Stimulated activated naive CD4-positive, alpha-beta T cell treated with Interleukin-2 at 50 U/mL for 16 hours (primary cell): ENCODE measurements at places on chromosomes 16 and 17.
A peak's percentile ranks its signal among the peaks of the same experiment; 100 is the strongest.

- no peak for DNase-seq
Observed at GRCh38 chr17:19958023-19958422, 19.6 kb downstream of the AKAP10 start.

DNA sequence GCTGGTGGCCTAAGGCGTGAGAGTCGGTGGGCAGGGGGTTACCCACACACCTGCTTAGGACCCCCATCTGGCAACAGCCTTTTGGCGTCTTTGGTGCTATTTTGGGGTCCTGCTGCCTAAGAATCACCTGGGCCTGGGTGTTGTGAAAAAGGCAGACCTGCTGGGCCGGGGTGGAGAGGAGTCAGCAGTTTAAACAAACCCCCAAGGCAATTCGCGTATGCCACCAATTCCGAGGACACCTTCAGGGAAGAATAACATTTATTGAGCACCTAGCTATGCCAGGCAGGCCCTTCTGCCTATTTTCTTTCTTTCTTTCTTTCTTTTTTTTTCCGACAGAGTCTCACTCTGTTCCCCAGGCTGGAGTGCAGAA, 53.9 kb upstream of the TOB1 start:
- DNase-seq = no peak

- no peak for DNase-seq
Observed at GRCh38 chr16:15053904-15054303, 2.0 kb downstream of the NTAN1 start.

- peak; percentile 24 for DNase-seq
Observed at GRCh38 chr16:89890200-89890599, 16.8 kb downstream of the TCF25 start.

DNA sequence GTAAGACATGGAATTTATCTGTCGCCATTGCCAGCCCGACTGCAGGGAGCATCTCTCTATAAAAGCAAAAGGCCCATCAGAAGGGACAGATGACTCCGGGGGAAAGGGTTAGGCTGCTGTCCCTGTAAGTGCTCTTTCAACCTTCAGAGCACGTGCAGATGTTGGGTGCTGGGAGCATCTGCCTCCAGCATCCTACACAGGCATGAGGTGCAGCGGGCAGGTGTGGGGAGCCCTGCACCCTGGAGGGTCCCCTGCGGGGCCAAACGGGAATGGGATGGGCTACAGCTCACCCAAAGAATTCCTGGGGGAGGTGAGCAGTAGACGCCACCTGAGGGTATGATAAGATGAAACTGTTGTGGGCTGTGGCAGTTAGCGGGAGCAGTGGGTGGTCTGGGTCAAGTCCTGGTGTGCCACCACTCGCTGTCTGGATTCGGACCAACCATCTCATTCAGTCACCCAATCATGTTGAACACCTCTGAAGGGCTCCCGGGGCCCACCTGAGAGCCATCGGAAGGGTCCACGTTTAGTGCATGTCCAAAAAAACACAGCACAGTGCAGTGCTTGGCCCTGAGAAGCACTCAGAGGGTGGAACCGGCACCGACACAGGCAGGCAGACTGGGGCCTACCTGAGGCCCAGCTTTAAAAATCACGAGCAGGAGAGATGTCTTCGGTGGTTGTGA, 3.8 kb downstream of the SMCR8 start:
- no peak for DNase-seq

GRCh38 chr17:47695429-47696376, 1.7 kb downstream of the TBKBP1 start:
- DNase-seq = no peak

DNA sequence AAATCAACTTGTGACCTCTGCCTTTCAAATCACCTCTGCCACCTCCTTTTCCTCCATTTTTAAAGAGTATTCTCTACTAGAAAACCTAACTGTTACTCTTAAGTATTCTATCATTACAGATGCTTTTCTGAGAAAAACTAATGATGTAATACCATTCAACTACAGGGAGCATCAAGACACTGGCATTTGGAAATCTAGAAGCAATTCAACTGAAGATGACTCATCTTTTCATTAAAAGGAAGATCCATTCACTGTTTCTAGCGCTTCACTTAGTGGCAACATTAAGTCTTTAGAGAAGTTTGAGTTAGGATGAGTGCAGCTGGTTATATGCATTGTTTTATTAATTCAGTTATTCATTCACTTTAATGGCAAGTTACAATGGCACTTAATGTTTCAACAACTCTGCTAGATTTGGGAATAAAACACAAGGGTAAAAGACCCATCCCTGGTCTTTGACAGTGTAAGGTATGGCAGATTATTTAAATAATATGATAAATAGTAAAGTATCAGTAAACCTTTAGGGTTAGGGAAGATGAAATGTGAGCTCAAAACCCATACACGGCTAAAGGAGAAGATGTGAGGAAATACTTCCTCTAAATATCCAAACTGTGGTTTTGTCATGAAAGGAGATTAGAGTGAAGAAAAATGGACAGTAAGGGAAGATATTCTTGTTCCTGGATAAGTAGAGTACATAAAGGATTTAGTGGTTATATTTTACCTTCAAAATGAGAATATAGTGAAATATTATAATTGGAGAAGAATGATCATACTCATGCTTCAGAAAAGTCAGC, 61.7 kb downstream of the KCNJ2 start:
- DNase-seq = no peak

DNA sequence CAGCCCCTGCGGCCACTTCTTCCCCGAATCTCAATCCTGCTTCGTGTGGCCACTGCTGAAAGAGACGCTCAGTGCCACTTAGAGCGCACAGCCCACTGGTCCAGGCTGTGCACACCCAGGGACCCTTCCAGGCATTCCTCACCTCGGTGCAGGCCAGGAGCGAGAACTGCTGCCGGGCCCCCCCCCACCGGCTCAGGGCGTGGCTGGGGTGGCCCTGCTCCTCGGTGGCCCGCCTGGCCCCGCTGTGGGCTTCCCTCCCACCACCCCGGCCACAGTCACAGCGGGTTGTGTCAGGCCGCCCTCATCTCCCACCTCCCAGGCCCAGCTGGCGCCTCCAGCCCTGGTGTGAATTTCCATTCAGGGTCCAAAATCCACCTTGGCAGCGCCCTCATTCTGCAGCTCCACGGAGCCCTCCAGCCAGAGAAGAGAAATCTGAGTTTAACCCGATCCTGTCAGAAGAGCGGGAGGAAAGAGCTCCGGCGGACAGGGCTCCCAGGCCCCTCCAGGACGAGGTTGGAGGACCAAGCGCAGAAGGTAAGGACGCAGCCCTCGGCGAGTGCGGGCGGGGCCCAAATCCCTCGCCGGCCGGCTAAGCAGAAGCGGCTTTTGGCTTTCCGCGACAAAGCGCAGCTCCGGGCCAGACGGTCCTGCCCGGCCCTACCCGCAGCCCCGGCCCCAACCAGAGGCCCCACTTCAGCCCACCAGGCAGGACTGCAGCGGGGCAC, 12.0 kb downstream of the TBC1D16 start:
- DNase-seq = no peak

DNA sequence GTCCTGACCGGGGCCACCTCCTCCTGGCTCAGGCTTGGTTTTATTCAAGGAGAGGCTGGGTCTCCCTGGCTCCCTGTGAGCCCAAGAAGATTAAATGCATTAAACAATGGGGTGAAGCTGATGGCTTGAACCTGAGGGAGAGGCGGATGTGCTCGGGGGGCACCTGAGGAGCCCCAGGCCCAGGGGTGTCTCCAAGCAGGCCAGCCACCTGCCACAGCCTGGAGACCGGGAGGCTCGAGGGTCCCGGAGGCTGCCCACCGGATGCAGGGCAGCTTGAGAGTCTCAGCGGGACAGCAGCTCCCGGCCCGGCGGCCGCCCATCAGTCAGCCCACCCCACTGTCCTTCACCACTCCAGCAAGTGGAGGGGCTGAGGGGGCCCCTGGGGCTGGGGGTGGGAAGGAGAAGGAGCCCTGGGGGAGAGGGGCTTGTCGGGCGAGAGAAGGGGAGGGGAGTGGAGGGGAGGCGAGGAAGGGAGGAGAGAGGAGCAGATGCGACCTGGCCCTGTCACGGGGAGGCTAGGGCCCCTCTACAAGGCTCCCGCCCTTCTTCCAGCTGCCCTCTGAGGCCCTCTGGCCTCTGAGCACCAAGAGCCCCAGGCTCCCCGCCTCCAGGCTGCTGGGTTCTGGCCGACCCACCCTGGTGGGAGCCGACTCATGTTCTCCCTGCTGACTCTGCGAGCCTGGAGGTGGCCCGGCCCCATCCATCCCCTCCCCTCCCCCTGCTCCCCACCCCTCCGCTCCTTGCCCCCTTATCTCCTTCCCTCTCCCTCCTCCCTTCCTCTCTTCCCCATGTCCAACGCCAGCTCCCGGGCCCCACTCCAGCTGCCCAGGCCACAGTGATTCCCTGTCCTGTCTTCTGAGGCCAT, 13.2 kb downstream of the CD7 start:
- no peak for DNase-seq

DNA sequence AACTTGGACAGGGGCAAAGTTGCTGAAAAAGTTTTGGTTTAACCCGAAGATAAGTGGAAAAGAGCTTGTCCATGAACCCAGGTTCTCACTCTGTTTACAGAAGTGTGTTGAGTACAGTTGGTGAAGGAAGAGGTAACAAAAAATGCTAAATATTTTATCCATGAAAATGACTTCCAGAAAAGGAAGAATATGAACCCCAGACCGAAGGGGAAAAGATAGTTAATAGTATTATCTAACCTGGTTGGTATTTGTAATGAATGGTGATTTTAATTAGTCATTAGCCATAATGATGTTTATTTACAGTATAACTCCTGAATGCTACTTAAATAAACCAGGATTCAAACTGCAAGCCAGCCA, 574 bp upstream of the TMEM106A start:
- no peak for DNase-seq

DNA sequence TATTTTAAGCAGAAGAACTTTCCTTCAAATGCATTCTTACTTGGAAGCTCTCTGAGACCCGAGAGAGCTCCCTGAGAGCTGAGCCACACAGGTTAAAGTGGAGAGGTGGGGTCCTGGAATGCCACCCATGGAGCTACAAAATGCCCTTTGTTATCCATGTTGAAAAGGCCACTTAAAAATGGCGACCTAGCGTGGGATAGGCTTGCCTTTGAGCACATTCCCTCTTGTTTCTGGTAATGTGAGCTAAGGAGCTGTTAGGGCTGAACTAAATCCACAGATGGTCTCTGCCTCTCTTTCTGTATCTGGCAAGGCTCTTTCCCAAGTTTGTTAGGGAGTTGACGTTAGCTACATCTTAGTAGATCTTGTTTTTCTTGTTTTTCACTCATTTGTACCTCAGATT, 171.6 kb downstream of the SNX29 start:
- DNase-seq = no peak

GRCh38 chr17:57939797-57940196, 15.4 kb downstream of the CUEDC1 start:
- no peak for DNase-seq

GRCh38 chr16:31105677-31106213, 2.4 kb upstream of the BCKDK start:
- peak; percentile 60 for DNase-seq

- no peak for DNase-seq
Observed at GRCh38 chr17:8685381-8685780, 54.9 kb upstream of the MYH10 start.

DNA sequence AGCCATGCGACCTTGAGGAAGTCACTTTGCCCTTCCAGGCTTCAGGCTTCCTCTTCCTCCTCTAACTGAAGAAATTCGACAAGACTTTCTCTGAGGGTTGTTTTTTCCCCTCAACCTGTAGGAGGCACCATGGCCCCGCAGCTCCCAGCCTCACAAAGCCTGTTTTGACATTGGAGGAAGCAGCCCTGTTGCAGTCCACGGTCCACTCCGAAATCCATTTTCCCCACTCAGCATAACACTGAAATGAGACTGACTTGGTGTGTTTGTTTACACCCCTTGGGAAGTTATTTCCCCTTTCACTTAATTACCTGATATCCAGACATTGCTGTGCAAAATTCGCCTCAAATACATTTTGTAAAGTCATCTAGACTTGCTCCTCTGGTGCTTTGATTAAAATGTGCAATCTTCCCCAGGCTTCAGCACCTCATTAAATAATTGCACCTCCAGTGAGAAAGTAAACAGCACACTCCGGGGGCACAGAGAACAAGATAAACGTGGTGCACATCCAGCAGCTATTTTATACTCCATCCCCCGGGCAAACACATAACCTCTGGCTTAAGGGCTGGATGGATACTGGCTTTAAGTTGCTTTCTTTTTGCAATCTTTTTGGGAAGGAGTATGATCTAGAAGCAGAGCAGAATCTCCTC, 41.4 kb upstream of the PIRT start:
- DNase-seq = no peak

DNA sequence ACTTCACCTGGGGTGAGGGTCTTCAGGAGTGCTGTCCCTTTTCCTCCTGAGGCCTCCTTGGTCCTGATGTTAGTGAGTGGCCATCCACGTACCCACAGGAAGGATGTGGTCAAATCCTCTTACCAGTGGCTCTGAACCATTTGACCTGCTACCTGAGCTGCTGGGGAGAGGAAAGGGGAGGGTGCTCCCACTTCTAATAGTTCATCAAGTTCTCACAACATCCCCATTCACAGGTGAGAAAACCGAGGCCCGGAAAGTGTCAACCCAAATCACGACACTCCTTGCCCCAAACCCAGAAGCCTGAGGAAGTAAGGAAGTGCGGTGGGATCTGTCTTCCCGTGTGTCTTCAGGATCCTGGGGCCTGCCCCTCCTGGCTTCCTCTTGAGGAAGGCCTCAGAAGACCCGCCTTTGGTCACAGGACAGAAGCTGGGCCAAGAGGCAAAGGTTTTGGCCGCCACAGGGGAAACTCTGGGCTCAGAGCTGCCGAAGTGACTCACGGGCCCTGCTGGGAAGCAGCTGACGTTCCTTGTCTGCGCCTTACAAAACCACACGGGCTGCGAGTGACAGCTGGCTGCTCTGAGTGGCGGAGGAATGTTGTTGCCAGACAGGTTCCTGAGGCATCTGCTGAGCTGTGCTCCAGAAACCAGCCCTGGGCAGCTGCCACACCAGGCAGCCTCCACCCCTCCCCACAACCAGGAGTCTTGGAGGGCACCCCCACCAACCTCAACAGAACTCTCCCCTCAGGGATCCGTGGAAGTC, 13.9 kb upstream of the KIFC3 start:
- DNase-seq = peak; percentile 44

DNA sequence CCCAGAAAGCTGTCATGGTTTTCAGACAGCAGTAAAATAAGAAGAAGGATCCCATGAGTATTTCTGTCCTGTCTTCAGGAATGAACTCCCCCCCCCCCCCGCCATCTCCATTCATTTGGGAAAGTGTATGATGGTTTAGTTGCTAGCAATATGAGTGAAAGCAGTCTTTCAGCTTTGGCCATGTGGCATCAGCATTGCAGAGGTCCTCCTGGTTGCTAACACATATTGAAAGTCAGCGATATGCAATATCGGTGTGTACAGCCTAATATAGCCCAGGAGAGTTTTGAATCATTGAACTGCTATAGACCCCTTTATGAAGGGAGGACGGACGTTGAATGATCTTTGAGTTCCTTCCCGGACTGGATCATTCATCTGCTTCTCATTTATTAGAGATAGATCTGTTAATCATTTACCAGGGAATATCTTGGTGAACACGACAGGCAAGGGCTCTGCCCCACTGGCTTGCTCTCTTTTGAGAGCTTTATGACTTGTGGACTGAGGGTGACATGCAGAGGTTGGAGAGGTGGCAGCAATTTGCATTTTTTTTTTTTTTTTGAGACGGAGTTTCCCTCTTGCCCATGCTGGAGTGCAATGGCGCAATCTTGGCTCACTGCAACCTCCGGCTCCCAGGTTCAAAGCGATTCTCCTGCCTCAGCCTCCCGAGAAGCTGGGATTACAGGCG, 25.2 kb downstream of the DEF8 start:
- DNase-seq = no peak
